ENCODE measurements at places on chromosomes 7 and 10. TPM values are rescaled to one million over a fixed set of nuclear protein-coding genes. Genes with fewer than 3 reads are reported as not detected.

Gene COL17A1
- 0.03 TPM for total RNA-seq

Gene OR2A5
- total RNA-seq, result not detected

Gene FAM180A
- total RNA-seq, result 2.6 TPM

Gene FAM25C
- total RNA-seq, result not detected

GRCh38 chr7:28481091-28481926 is 69.0 kb downstream of the CREB5 start:
- peak; percentile 85 for DNase-seq

DNA sequence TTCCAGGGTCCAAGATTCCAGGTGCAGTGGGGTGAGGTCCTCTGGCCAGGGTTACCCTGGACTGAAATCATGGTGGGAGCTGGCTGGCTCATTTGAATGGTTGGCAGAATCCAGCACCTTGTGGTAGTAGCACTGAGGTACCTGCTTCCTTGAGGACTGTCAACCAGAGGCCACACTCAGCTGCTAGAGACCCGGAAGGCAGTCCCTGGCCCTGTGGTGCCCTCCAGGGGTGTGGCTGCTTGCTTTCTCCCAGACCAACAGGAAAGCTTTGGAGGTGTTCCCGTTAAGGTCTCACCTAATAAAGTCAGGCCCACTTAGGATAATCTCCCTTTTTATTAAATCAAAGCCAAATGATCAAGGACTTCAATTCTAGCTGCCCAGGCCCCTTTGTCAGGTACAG is 107.7 kb upstream of the GDF10 start:
- no peak for DNase-seq

DNA sequence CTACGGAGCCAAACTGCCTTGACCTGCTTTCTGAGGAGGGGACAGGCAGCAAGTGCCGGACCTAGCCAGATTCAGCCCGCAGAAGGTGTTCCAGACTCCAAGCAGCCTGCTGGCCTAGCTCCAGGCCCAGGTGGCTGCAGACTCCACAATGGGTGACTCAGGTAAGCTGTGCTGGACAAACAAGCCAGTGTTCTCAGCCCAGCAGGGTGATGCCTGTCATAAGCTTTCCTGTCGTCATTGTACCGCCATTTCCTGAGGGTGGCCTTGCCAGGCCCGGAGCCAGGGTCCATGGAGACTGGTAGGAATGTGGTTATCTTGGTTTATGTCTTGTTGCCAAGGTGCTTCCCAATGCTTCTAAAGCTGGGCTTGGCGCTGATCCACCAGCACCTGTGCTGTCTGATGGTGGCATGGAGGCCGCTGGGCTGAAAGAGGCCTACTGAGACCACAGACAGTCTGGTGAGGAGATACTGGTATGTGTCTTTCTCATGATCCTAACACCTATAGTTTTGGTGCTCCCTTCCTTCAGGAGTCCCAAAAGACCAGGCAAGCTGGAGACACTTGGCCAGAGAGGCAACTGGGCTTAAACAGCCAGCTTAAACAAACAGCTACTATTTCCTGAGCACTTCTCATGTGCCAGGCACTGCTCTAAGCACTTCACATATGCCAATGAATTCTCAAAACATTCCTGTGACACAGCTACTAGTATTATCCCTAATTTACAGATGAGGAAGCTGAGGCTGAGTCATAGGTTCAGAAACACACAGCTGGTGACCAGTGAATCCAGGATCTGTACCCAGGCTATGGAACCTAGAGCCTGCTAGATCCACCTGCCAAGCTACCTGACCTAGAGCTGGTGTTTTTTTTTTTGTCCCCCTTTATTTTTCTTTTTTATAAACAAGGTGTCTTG is 42.0 kb downstream of the ZC3HC1 start:
- DNase-seq, result no peak

- no peak for DNase-seq
Observed at GRCh38 chr10:45453639-45454255, 79.7 kb downstream of the ALOX5 start.

DNA sequence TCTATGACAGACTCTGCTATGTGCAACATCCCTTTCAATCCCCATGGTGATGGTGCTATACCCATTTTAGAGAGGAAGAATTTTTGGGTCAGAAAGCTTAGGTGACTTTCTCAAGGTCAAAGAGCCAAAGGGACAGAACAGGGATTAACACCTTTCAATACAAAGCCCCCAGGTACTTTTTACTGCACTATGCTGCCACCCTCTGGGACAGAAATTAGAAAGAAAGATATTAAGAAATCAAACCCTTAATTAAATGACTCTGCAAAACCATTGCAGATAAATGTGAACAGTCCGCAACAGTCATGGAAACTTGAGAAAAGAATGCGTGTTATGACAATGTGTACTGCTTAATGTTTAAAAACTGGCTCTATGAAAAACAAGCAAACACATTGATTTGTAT is 673.7 kb downstream of the MAGI2 start:
- no peak for DNase-seq

- DNase-seq, result no peak
Observed at GRCh38 chr10:25820874-25821273, 113.2 kb upstream of the MYO3A start.

DNA sequence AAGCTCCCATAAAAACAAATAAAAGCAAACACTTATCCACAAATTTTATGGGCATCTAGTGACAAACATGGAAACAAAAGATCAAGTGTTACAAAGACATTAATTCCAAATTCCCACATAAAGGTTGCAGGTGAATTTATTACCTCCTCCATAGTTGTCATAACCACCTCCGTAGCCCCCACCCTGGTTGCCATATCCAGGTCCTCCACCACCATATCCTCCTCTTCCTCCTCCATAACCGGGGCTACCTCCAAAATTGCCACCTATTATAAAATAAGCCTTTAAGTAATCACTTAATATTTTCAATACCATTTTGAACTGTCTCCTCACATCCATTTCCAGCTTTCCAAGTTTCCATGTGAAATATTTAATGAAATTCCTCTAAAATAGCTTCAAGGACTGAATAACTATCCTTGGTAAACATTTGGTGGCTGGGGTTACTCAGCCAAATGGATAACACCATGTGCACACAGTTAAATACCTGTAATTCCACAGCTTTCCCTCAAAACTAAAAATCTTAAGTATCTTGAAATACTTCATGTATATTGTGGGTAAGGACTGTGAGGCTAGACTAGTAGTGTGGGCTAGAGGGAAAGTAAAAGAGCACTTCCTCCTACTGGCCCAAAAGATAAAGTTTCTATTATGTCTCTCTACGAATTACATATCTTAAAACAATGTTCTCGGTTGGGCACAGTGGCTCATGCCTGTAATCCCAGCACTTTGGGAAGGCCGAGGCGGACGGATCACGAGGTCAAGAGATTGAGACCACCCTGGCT is 6.9 kb downstream of the HNRNPA2B1 start:
- no peak for DNase-seq
